ENCODE measurements at places on chromosomes 12 and 14.

DNA sequence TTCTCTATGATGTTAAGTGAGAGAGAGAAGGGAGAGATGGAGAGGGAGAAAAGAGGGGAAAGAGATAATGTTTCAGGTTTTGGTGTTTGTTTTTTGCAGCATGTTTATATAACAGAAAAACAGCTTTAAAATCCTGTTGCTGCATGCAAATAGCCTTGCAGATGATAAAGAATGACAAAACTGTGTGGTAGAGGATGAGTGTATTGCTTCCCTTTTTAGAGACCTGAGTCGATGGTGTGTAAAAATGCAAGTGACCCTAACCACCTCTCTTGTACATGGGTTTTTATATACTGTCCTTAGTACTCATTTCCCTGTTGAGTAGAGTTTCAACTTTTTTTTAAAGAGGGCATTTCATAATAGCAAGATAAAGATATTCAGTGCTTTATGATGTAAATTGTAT, 249.1 kb downstream of the AKAP6 start:
- H3K27me3 ChIP-seq, result peaks cover 40% of the 10 kb centered on the region
- no peak overlapping the region for H3K4me3 ChIP-seq
- no peak for DNase-seq
- no peaks in the 10 kb centered on the region for H3K4me1 ChIP-seq
- H3K36me3 ChIP-seq, result no peaks in the 10 kb centered on the region

DNA sequence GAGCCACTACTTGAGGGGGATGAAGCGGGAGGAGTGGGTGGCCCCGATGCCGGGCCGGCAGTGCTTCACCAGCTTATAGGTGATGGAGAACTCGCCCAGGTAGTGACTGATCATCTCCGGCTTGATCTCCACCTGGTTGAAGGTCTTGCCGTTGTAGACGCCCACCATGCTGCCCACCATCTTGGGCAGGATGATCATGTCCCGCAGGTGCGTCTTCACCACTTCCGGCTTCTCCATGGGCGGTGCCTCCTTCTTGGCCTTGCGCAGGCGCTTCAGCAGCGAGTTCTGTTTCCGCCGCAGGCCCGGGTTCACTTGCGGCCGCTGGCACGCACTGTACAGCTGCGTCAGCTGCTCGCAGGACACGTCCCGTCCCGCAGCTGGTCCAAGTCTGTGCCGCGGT, 3.4 kb downstream of the TIGAR start:
- DNase-seq, result no peak
- H3K36me3 ChIP-seq, result no peaks in the 10 kb centered on the region
- no peak overlapping the region for H3K4me3 ChIP-seq
- peaks cover 13% of the 10 kb centered on the region for H3K4me1 ChIP-seq
- no peaks in the 10 kb centered on the region for H3K27me3 ChIP-seq

DNA sequence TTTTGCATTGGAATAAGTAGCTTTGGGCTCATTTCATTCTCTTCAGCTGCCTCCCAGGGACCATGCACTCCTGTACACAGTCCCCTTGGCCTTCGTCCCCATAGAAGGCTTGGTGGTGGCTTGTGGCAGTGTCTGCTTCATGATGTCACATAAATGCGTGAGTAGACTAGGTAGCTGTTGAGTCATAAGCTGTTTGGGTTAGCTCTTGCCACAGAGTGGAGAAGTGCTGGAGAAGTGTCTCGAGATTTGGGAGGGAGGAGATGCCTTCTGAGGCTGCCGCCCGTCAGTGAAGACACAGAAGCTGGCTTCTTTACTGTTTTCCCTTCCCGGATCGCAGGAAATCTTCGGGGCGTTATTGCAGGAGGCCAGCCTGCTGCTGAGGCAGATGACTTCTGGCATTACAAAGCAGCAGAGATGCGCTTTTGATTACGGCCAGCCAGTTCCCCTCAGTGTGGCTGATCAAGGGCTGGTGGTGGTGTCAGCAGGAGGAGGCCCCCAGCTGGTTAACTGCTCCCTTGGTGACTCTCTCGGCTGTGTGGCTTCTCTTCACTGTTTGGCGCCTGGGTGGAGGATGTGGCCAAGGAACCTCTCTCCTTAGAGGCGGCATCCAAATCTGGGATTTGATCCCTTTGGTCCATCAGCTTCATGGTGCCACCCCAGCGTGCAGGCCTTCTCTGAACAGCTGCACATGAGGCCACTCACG, 67.6 kb downstream of the AACS start:
- H3K4me3 ChIP-seq, result no peak overlapping the region
- H3K27me3 ChIP-seq, result no peaks in the 10 kb centered on the region
- H3K36me3 ChIP-seq, result no peaks in the 10 kb centered on the region
- H3K4me1 ChIP-seq, result no peaks in the 10 kb centered on the region
- DNase-seq, result no peak

GRCh38 chr12:108191086-108191485, 62.0 kb downstream of the WSCD2 start:
- H3K27ac ChIP-seq, result no peak overlapping the region
- DNase-seq, result no peak
- no peak overlapping the region for H3K4me3 ChIP-seq
- H3K36me3 ChIP-seq, result no peaks in the 10 kb centered on the region
- H3K4me1 ChIP-seq, result no peaks in the 10 kb centered on the region

- no peaks in the 10 kb centered on the region for H3K4me1 ChIP-seq
- peaks cover 40% of the 10 kb centered on the region for H3K36me3 ChIP-seq
- no peak overlapping the region for H3K27ac ChIP-seq
- DNase-seq, result no peak
Measured at GRCh38 chr14:81198651-81199050, 22.1 kb downstream of the GTF2A1 start.

GRCh38 chr12:45130881-45131281, 80.0 kb upstream of the DBX2 start:
- no peaks in the 10 kb centered on the region for H3K27me3 ChIP-seq
- H3K4me3 ChIP-seq, result no peak overlapping the region
- no peaks in the 10 kb centered on the region for H3K36me3 ChIP-seq
- no peaks in the 10 kb centered on the region for H3K4me1 ChIP-seq
- DNase-seq, result peak; percentile 63

DNA sequence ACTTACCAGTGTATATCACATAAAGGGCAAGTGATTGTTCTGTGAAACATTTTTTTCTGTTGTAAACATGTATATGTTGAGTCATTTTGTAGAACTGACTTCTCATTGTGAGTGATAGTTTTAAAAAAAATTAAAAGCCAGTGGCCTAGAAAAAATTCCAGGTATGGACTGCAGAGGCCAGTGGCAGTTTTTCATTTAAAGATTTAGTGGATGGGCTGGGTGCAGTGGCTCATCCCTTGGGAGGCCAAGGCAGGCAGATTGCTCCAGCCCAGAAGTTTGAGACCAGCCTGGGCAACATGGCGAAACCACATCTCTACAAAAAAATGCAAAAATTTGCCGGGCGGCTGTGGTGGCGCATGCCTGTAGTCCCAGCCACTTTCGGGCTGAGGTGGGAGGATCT, 84.7 kb upstream of the MDM1 start:
- H3K36me3 ChIP-seq, result no peaks in the 10 kb centered on the region
- H3K27ac ChIP-seq, result no peak overlapping the region
- H3K4me1 ChIP-seq, result no peaks in the 10 kb centered on the region
- H3K27me3 ChIP-seq, result no peaks in the 10 kb centered on the region
- no peak for DNase-seq
- no peak overlapping the region for H3K4me3 ChIP-seq

DNA sequence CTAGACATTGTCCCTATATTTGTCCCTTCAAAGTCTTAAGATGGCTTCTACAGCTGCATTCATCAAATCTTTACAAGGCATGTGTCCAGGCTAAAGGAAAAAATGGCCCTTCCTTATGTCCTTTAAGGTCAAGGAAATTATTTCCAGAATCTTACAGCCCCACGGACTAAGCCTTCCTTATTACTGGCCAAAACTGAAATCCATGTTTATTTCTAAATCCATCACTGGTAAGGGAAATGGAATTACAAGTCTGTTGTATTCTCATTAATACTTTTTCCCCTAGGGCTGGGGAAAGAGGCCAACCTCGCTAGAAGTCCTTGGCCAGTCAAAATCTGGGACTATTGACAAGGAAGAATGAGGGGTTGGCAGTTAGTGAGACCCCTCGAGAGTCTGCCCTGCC, 252.5 kb downstream of the TMEM132C start:
- H3K27me3 ChIP-seq, result no peaks in the 10 kb centered on the region
- no peak overlapping the region for H3K4me3 ChIP-seq
- no peak for DNase-seq
- no peaks in the 10 kb centered on the region for H3K4me1 ChIP-seq
- H3K27ac ChIP-seq, result no peak overlapping the region

GRCh38 chr14:32559048-32559447, 229.9 kb downstream of the AKAP6 start:
- no peak for DNase-seq
- no peak overlapping the region for H3K27ac ChIP-seq
- H3K27me3 ChIP-seq, result no peaks in the 10 kb centered on the region
- H3K4me3 ChIP-seq, result no peak overlapping the region
- no peaks in the 10 kb centered on the region for H3K36me3 ChIP-seq

GRCh38 chr14:35963209-35963608, 137.1 kb downstream of the BRMS1L start:
- H3K4me3 ChIP-seq, result no peak overlapping the region
- no peaks in the 10 kb centered on the region for H3K27me3 ChIP-seq
- DNase-seq, result peak; percentile 15
- H3K4me1 ChIP-seq, result no peaks in the 10 kb centered on the region
- H3K36me3 ChIP-seq, result no peaks in the 10 kb centered on the region

GRCh38 chr12:50282721-50283228, 545 bp downstream of the LIMA1 start:
- H3K27ac ChIP-seq, result peak overlapping the region; percentile 27
- H3K27me3 ChIP-seq, result no peaks in the 10 kb centered on the region
- H3K4me3 ChIP-seq, result peak overlapping the region; percentile 71

- no peaks in the 10 kb centered on the region for H3K36me3 ChIP-seq
- no peaks in the 10 kb centered on the region for H3K27me3 ChIP-seq
- H3K27ac ChIP-seq, result peak overlapping the region; percentile 32
- H3K4me3 ChIP-seq, result peak overlapping the region; percentile 10
- H3K4me1 ChIP-seq, result peaks cover 6% of the 10 kb centered on the region
Measured at GRCh38 chr12:26298785-26299621, 103.6 kb downstream of the SSPN start.

DNA sequence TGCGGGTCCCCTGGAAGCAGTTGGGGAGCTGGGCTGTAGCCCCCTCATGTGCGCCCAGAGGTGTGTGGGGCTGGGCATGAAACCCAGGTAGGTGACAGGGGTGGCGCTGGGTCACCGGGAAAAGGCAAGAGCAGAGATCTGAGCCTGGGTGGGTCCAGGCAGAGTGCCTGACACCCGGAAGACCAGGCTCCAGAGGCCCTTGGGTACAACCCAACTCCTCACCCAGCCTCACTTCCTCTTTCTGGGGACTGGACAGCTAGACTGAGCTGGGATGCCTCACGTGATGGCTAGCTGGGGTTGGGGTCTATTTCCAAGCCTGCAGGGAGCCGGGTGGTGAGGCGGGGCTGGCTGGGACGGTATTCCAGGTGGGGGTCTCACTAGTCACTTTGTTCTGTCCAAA, 16.3 kb upstream of the CYP46A1 start:
- no peak overlapping the region for H3K27ac ChIP-seq
- no peak overlapping the region for H3K4me3 ChIP-seq
- H3K4me1 ChIP-seq, result no peaks in the 10 kb centered on the region
- no peak for DNase-seq

DNA sequence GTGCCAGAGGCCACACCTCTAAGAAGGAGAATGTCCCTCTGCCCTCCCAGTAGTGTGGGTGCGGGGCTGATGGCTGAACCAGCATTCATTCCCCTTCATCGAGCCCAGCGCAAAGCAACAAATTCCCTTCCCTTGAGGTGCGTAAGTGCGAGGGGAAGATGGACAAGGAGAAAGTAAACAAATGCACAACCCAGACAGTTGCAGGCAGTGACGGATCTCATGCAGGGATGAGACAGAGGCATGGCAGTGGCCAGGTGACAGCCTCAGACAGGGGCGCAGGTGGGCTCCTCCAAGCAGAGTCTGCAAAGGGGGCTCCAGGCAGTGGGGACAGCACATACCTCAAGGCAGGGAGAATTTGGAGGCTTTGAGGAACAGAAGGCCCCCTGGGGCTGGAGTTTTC, 2.3 kb upstream of the MYL2 start:
- no peaks in the 10 kb centered on the region for H3K36me3 ChIP-seq
- peaks cover 13% of the 10 kb centered on the region for H3K4me1 ChIP-seq
- H3K4me3 ChIP-seq, result no peak overlapping the region
- DNase-seq, result no peak
- H3K27me3 ChIP-seq, result no peaks in the 10 kb centered on the region
- no peak overlapping the region for H3K27ac ChIP-seq

- no peaks in the 10 kb centered on the region for H3K27me3 ChIP-seq
- H3K27ac ChIP-seq, result no peak overlapping the region
- DNase-seq, result no peak
- no peaks in the 10 kb centered on the region for H3K36me3 ChIP-seq
- H3K4me1 ChIP-seq, result peaks cover 40% of the 10 kb centered on the region
Measured at GRCh38 chr12:104575442-104576186, 118.9 kb downstream of the CHST11 start.

DNA sequence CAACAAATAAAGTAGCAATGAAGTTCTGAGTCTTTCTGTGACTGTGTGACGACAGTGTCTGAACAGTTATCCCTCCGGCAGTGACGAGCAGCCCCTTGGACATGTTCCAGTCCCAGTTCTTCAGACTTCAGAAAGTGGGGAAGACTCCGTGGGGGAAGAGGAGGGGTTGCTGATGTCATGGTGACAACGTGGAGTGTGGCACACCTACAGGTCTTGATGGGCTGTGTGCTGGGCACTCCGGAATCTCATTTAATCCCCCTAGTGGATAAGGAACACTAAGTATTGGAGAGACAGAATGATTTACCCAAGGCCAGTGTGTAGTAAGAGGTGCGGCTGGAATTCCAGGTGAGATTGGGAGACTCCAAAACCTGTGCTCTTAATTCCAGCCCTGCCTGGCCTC, 280.2 kb downstream of the CACNA1C start:
- no peak overlapping the region for H3K4me3 ChIP-seq
- DNase-seq, result peak; percentile 34
- H3K27me3 ChIP-seq, result no peaks in the 10 kb centered on the region
- H3K4me1 ChIP-seq, result peaks cover 37% of the 10 kb centered on the region
- H3K36me3 ChIP-seq, result no peaks in the 10 kb centered on the region

All from HCT116 (cell line).